Left cardiac atrium (tissue), 4 donors: ENCODE measurements at places on chromosomes 1 and 21. TPM values are rescaled to one million over a fixed set of nuclear protein-coding genes. Genes with fewer than 3 reads are reported as not detected.

The EDN2 gene
- 0.18 TPM for total RNA-seq

The ZNF697 gene
- total RNA-seq = 11.5 TPM

The CNTN2 gene
- total RNA-seq = 1.1 TPM

The TNNI3K gene
- total RNA-seq = 4.8 TPM
